CD4-positive, alpha-beta T cell treated with Interleukin-21 for 1 hour (primary cell): ENCODE measurements at places on chromosomes 3 and 15.

DNA sequence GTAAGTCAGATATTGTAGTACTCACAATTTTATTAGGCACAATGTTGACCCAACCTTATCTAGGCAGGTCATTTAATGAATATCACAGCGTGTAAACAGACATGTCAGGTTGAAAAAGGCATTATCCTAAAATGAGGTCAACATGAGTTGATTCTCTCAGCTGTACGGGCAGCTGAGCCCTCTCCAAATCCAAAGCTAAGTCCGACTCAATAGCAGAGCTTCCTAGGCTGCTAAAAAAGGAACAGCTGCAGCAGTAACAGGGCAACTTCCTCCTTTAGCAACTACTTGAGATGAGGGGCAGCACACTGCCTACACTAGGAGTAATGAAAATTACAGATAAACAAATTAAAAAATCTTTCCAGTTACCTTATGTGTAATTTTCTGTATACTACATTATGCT is 189.2 kb downstream of the CADM2 start:
- DNase-seq = no peak

DNA sequence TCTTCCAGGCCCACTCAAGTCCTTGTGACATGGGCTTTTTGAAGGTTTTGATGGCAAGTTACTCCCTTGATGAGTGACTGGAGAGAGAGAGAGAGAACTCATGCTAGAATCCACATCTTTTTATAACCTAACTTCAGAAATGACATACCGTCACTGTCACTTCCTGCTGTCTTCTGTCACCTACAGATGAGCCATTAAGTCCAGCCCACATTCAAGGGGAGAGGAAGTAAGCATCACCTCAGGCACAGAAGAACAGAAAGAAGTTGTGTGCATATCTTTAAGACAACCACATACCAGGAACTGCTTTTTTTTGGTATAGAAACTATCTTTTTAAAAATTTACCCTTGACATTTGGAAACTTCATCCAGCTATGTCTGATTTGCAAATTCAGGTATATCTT is 16.6 kb upstream of the TXNRD3 start:
- no peak for DNase-seq

- DNase-seq = no peak
These were observed 68.9 kb upstream of the NR2F2 start for GRCh38 chr15:96261575-96262034.

DNA sequence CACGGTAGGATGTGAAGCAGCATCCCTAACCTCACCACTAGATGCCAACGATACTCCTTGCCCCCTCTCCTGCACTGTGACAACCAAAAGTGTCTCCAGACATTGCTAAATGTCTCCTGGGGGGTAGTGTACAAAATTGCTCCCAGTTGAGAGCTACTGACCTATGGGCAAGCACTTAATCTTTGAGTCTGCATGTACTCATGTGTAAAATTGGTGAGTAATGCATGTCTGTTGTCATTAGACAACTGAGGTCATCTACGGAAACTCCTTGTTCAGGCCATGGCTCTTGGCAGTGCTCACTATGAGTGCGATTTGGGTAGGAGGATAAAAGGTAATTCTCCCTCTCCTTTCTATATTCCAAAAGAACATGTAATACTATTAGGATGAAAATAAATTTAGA is 29.2 kb downstream of the PDHB start:
- DNase-seq = no peak

- DNase-seq = no peak
These were observed 556.0 kb downstream of the ROBO1 start for GRCh38 chr3:79211586-79212359.

- DNase-seq = no peak
These were observed 113.4 kb upstream of the MRPS22 start for GRCh38 chr3:139230391-139230790.

DNA sequence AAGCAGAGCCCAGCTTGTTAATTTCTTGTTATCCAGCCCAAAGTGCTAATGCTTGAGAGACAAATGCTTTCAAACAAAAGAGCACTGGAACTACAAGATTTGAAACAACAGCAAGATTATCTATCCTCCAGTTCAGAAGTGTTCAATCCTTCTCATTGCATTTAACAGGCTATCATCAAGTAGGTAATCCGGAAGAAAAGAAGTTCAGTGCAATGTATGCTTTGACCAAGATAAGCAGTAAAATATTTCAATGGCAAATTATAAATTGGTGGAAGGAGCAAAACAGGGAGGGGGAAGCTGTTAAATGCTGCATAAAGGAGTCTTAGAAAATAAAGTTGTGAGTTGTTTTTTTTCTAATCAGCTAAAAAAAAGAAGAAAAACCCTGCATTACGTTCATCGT is 8.8 kb downstream of the LRIG1 start:
- no peak for DNase-seq

DNA sequence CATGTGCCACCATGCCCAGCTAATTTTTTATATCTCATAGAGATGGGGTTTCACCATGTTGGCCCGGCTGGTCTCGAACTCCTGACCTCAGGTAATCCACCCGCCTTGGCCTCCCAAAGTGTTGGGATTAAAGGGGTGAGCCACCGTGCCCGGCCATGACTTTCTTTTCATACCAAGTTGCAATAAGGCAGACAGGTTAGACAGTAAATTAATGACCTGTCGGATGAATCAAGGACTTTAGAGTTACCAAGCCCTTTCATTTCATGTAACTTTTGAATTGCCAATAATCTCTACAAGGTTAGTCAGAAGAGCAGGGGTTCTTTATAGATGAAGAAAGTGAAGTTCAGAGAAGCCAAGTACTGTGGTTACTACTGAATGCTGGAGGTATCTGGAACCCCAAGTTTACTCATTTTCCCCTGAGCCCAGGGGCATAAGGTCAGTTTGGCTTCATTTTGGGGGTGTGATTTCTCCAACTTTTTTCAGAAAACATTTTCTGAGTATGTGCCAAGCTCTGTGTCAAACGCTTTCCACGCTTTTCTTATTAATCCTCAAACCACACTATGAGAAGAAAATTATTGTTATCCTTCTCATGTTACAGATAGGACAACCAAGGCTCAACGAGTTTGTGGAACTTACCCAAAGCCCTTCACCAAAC is 11.9 kb downstream of the PRICKLE2 start:
- no peak for DNase-seq

- no peak for DNase-seq
These were observed 100.6 kb upstream of the TSC22D2 start for GRCh38 chr3:150307311-150308036.

DNA sequence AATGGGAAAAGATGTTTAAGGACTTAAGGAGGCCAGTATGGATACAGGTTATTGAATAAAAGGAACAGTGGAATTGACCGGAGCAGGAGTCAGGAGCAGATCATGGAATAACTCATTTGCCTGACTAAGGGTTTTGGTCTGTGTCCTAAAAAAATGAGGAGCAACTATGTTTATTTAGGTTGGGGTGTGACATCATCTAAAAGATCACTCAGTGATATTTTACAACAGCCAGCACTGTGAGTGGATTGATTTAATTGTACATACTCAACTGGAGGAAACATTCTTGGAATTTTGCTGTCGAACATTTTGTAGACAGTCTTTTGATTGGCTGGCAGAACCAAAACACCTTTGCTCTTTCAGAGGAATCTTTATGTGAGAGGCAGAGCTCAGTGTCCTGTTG is 348.6 kb upstream of the CDIN1 start:
- no peak for DNase-seq

DNA sequence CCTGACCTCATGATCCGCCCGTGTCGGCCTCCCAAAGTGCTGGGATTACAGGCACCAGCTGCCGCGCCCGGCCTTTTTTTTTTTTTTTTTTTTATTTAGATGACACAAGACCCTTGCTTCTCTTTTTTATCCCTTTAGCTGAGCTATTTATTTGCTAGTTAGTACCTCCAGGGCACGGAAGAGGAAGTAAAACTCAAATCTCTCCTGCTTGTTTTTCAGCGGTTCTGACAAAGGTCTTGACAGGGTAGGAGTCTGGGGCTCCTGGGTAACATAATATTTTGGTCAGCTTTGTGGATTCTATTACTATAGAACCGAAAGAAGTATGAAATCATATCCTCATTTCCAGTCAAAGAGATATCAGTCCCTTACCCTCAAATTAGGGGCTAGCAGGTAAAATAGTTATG is 44.0 kb upstream of the ETV5 start:
- DNase-seq = peak; percentile 28

DNA sequence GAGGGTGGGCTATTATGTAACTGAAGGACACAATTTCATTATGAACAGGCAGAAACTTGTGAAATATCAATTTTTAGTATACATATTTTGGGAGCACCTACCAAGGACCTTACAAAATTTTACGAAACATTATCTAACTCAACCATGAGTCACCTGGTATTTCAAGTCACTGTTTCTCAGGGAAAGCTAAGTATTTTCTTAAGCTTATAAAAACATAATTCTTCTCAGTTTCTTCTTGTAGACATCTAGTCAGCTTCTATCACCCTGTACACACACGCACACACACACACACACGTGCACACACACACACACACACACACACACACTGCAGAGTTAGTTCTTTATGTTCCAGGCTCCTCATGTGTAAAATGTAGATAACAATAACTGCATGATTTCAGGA is 658.3 kb downstream of the TUSC7 start:
- no peak for DNase-seq

GRCh38 chr3:147414390-147415138 is 5.4 kb downstream of the ZIC1 start:
- DNase-seq = no peak

DNA sequence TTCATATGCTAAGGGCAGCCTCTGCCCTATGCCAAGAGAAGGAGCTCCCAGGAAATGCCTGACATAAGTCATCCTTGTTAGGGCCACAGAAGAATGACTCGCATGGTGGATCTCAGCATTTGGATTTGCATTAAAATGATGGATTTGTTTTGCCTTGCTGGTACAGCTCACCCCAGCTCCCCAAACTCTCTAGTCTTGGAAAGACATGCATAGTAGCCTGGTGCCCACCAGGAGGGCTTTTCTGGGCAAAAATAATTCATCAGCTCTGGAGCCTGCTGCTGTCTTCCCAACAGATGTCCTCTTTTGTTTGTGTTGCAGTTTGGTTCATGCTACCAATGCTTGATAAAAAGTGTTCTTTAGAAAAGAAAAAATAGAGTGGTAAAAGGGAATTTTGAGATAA is 833.0 kb downstream of the AGBL1 start:
- DNase-seq = no peak

GRCh38 chr3:101762041-101762646 is 16.9 kb upstream of the NXPE3 start:
- DNase-seq = no peak

- DNase-seq = no peak
These were observed 346.1 kb downstream of the EPHB1 start for GRCh38 chr3:135141160-135141559.

GRCh38 chr3:157285141-157285540 is 125.2 kb upstream of the CCNL1 start:
- DNase-seq = no peak

DNA sequence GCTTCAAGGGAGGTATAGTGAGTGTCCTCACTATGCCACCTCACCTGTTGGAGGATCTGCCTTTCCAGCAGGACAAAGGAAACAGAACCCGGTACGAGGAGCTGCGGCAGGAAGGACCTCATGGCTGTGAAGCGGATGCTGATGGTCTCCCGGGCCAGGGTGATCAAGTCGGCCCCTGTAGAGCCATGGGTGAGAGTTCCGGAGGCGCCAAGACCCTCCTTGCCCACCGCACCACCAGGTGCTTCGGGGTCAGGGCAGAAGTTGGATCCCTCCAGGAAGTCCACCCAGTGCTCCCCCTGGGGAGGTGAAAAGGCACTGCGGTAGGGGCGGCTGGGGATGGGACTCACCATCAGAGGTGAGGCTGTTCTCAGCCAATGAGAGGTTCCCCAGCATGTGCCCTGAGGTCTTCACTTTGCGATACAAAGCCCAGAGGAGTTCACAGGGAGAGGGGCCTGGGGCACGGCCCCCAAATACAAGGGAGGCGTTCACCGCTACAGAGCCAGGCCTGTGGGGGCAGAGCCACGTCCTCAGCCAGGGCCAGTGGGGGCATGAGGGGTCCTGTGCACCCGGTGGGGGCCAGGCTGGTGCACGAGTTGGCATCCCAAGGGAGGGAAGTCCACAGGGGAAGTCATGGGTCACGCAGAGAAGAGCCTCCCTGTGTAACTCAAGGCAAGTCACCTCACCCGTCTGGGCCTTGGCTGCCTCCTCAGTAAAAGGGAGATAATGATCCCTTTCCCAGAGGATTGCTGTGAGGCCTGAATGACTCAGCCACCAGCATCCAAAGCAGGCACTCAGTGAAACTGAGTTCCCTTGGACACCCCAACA is 27.7 kb downstream of the C15orf39 start:
- DNase-seq = no peak

DNA sequence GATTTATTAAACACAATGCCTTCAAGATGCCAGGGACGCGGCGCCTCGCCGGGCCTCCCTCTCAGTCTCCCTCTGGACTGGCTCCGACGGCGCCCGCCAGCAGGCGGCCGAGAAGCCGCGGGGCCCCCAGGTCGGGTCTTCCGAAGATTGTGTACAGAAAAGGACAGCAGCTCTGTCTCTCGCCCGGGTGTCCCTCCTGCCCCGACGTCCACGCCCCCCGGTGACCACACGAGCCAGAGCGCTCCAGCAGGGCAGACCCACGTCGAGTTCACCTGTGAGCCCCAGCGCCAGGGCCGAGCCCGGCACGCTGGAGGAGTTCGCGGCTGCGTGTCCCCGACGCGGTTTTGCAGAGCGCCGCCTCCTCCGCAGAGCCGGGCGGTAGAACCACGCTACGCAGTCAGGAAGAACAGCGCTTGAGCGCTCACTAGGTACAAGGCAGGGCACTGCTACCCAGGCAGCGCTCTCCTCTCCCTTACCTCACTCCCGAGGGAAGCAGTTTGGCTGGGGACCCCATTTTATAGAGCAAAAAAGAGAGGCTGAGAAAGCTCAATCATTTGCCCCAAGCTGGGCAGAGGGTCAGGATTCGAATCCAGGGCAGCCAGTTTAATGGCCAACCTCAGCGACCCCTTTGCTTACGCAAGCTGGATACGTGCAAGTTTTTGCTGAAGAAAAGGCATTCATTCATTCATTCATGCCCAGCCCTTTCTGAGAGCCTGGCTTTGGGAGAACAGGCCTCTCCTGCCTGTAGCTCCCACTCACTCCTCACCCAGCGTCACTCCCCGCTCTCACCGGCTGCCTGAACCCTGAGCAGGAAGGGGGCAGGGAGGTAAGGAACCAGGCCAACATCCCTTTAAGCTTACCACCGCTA is 3.0 kb upstream of the TLE3 start:
- peak; percentile 76 for DNase-seq

GRCh38 chr3:49333091-49333490 is 6.8 kb downstream of the USP4 start:
- peak; percentile 50 for DNase-seq

GRCh38 chr3:125257536-125257935 is 45.0 kb upstream of the SLC12A8 start:
- DNase-seq = no peak

DNA sequence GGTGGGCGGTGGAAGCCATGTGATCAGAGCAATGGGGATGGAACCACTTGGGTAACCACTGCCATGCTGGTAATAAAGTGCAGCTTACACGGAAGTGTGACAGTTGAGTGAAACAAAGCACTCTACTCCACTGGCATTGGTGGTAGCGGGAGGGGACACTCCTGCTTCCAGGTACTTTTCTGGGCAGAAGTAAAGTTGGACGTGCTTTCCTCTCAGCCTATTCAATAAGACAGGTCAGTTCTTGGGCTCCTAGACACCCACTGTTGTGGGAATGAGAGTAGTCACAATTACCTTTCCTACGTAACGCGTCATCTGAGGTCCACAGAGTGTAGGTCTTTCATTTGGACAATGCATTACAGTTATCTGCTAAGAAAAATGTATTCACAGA is 51.7 kb upstream of the CHD2 start:
- no peak for DNase-seq
